ENCODE measurements at places on chromosomes 5 and 9. TPM values are rescaled to one million over a fixed set of nuclear protein-coding genes. Genes with fewer than 3 reads are reported as not detected.

The SFXN1 gene
- total RNA-seq: 81.3 TPM

The SNX24 gene
- total RNA-seq: 0.54 TPM

The RMI1 gene
- total RNA-seq: 3.8 TPM

The CCL27 gene
- total RNA-seq: not detected

The CKMT2 gene
- total RNA-seq: 0.27 TPM

The HCN1 gene
- total RNA-seq: under 0.01 TPM

The WDR38 gene
- not detected for total RNA-seq

The GCNT4 gene
- 0.27 TPM for total RNA-seq

Measured in hematopoietic multipotent progenitor cell (in vitro differentiated cells).